ENCODE measurements at places on chromosomes 13 and 19.

DNA sequence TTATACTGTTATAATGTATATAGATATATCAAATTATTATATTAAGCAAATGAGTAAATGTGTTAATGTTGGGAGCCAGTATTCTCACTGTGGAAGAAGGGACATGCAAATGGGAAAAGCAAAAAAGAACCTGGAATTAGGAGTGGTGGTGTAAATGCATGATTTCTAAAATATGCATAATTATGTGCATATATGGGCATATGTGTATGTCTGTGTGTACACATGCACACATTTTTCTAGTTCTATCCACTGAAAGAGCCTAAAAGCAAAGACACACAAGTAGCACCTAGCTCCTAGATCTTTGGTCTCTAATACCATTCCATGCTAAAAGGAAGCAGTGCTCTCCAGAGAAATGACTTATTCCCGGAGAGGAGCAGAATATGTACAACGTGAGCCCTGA lies 38.3 kb upstream of the CEACAM20 start:
- DNase-seq, result no peak

DNA sequence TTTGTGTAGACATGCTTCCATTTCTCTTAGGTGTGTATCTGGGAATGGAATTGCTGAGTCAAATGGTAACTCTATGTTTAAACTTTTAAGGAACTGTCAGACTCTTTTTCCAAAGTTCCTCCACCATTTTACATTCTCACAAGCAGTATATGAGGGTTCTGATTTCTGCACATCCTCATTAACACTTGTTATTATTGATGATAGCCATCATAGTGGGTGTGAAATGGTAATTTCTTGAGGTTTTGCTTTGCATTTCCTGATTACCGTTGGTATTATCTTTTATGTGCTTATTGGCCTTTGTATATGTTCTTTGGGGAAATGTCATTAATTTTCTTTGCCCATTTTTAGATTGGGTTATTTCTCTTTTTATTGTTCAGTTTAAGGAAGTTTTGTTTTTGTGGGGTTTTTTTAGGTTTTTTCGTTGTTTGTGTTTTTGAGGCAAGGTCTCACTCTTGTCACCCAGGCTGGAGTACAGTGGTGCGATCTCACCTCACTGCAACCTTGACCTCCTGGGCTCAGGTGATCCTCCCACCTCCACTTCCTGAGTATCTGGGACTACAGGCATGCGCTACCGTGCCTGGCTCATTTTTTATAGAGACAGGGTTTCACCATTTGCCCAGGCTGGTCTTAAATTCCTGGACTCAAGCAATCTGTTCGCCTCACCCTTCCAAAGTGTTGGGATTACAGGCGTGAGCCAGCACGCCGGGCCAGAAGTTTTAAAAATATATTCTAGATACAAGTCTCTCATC lies 34.3 kb downstream of the NAA16 start:
- DNase-seq, result no peak

DNA sequence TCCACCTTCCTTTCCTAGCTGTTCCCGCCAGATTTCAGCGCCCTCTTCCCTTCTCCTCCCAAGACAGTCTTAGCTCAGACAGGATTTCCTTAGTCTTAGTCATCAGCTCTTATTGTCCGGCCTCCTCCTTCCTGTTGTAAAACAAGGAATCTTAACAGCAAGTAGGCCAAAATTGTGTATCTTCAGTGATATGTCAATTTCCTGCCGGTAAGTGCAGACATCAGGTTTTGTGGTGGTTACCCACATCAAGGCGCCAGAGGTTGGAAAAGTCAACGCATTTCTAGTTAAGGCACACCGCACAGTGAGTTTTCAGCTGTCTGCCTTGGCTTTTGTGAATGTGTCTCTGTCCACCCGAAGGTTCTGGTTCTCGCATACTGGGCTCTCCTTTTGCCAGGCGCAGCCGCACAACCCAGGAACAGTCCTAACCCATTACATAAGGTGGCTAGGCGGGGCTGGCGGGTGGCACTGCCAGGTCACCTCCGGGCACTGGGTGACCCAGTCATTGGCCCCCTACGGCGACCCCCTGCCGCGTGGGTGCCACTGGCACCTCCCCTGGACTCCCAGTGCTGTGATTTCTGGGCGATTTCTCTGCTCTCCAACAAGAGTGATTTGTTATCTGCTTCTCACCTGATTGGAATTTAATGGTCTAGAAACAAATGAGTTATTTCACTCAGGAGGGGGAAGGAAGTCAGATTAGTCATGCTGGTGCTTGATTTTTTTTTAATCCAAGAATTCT lies 12.9 kb downstream of the COL4A2 start:
- no peak for DNase-seq

GRCh38 chr13:100269837-100270236 lies 180.9 kb downstream of the PCCA start:
- no peak for DNase-seq

- no peak for DNase-seq
Measured at GRCh38 chr13:112877976-112878955, 90.7 kb upstream of the MCF2L start.

DNA sequence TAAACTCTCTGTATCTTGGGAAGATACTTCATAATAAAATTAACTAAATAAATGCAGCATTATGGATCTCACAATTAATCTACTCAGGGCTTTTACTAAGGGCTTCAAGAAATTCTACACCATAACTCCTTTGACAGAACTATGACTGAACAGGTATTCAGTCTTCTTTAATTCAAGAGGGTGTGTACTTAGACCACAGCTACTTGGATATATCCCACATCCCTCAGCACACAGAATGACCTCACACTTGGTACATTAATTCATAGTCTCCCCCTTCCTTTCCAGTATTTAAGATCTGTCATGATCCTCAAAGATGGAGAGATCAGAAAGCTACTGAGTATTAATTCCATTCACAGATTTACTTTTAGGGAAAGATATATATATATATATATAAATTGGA lies 11.6 kb downstream of the DIAPH3 start:
- DNase-seq, result no peak

DNA sequence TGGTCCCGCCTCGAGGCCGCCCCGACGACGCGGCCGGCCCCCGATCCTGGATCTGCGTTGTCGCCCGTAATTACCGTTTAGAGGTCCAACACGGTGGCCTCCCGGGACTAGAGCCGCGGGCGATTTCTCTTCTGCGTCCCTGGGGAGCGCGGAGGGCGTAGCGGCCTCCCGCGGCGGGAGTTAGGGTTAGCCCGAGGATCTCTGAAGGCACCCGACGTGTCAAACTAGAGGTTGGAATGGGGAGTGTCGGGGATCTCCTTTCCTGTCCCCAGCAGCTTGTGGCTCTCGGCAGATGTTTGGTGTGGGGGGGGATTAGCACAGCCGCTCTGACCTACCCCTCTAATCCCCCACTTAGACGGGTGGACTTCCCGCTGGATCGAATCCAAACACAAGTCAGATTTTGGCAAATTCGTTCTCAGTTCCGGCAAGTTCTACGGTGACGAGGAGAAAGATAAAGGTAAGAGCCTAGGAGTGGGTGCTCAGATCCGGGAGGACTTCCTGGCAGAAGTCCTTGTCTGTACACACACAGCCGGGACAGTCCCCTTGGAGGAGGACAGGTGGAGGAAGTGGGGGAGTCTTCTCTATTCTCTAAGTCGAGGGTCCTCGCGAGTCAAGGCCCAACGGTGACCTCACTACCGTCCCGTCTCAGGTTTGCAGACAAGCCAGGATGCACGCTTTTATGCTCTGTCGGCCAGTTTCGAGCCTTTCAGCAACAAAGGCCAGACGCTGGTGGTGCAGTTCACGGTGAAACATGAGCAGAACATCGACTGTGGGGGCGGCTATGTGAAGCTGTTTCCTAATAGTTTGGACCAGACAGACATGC lies 581 bp downstream of the CALR start:
- peak; percentile 15 for DNase-seq

DNA sequence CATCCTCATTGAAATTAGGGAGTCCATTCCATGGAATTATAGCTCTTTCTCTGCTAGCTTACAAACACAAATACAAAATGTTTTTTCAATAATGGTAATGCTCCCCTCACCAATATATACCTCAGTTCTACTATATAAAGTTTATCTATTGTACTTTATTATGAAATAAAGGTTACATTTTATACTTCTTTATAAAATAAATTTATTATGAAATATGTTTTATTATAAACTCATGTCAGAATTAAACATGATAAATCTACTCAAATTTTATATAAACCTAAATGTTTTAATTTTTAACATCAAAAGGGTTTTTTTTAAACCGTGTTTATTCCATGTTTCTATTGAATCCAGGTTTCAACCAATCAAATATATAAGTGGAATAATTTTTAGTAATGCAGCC lies 646.1 kb upstream of the PCDH20 start:
- DNase-seq, result no peak

GRCh38 chr19:30785458-30786137 lies 413.4 kb downstream of the ZNF536 start:
- no peak for DNase-seq

DNA sequence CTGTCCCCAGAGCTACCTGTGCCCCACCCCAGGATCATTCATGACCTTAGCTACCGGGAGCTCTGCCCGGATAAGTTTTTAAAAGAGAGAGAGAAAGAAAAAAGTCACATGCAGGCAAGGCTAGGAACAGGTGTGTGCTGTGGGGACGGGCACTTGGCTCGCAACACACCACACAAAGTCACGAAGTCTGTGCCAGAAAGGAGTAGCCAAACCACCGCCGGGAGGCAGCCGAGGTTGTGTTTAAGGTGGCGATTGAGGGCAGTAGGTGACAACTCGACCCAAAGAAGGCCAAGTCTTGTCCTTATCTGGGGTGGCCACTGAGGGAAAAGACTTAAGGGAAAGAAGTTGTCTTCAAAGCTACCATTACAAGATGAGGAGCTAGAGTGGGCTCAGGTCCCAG lies 4.6 kb upstream of the TSHZ3 start:
- DNase-seq, result no peak

- no peak for DNase-seq
Measured at GRCh38 chr19:48986211-48986610, 6.9 kb downstream of the GYS1 start.

GRCh38 chr19:7618348-7618747 lies 11.0 kb downstream of the XAB2 start:
- no peak for DNase-seq

DNA sequence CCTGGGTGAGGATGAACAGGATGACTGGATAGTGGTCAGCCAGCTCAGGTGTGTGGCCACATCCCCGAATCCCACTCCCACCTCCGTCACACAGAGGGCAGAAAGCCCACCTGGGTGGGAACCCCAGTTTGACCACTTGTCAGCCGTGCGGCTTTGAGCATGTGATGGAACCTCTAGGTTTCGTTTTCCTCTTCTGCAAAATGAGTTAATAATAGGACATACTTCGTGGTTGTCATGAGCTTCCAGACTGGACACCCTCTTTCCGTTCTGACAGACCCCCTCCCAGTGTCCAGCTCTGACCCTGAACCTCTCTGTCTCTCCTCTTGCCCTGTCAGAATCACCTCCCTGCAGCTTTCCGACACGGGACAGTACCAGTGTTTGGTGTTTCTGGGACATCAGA lies 1.8 kb downstream of the AXL start:
- DNase-seq, result no peak

GRCh38 chr19:45558399-45558878 lies 26.2 kb downstream of the OPA3 start:
- DNase-seq, result peak; percentile 55

- DNase-seq, result no peak
Measured at GRCh38 chr19:34481861-34482379, 362 bp downstream of the WTIP start.

DNA sequence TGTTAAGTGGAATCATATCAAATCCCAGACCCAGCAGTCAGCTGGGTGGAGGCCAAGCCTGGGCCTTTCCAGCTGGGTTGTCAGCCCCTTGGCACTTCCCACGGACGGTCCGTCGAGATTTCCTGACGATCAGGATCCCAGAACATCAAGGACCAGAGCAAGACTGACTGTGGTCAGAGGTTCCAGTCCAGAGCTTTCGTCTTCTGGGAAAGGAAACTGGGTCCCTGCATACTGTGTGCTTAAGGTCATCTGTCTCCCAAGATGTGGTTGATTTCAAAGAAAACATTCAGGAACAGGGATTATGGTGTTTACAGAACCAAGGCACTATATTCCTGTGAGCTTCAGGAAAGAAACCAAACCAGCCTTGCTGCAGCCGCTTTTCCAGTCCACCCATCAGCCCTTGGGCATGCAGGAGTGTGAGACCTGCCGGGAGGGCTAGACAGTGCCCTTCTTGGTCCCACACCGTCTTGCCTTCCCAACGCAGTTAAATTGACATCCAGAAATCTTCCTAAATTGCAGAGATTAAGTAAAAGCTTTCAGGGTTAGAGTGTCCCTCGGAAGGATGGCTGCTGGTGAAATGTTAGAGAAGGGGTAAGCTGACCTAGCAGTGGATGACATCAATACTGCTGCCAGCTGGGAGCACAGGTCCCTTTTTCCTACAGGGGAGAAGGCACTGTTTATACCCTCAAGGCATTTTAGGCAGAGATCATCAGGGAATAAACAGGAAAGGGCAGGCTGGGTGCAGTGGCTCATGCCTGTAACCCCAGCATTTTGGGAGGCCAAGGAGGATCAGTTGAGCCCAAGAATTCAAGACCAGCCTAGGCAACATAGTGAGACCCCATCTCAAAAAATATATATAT lies 5.0 kb upstream of the C19orf33 start:
- no peak for DNase-seq
